RPMI8226 (cell line): ENCODE measurements at places on chromosomes 4 and X.
A peak's percentile ranks its signal among the peaks of the same experiment; 100 is the strongest.

GRCh38 chrX:17633546-17633945 lies 103.7 kb upstream of the SCML1 start:
- no peak for DNase-seq

GRCh38 chr4:153489856-153490558 lies 23.8 kb downstream of the TMEM131L start:
- no peak for DNase-seq

DNA sequence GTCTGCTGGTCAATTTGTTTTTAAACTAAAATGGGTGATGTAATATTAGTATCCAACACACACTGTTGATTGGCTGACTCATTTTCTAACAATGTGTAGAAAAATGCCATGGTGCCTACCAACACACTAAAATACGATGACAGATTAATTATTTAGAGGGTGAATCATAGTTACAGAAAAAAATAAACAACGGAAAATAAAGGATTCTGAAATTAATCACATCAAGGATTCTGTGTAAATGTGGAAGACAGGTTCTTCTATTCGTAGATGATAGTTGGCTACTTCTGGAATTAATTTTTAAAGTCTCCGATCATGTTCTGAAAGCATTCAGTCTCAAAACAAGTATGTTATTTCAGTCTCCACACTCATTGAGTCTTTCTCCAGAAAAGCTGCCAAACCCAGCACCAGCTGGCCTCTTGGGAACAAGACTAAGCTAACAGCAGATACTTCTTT lies 8.2 kb upstream of the IQCM start:
- no peak for DNase-seq

- DNase-seq = no peak
These were observed 226.8 kb downstream of the CAMK2D start for GRCh38 chr4:113534711-113535110.

- no peak for DNase-seq
These were observed 48.0 kb upstream of the HDAC8 start for GRCh38 chrX:72620550-72621145.

DNA sequence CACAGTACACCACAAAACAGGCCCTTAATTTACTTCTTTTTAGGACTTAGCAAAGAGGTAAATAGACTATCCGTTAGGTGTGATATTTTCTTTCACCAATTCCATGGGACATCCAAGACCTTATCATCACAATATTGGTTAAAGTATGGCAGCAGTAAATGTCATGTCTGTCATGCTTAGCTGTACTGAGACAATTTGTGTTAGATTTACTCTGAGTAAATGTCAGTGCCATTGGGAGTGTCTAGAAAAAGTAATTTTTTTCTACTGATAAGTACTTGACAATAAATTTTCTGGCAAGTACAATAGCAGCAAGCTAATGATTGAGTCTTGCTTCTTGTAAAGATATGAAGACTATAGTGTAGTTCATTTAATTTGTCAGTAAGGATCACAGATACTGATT lies 756.1 kb downstream of the FAM133A start:
- DNase-seq = no peak

GRCh38 chr4:26058537-26058936 lies 144.5 kb downstream of the SMIM20 start:
- DNase-seq = no peak

GRCh38 chr4:155559915-155560314 lies 106.7 kb upstream of the GUCY1A1 start:
- DNase-seq = no peak

- peak; percentile 64 for DNase-seq
These were observed at the start of gene EPHA5 for GRCh38 chr4:65670331-65671031. Gene EPHA5, minus strand, starts transcription at chr4:65670489. Its CDS starts 747 bp downstream, at chr4:65669742.

- no peak for DNase-seq
These were observed 655.3 kb upstream of the MAGEB2 start for GRCh38 chrX:29560065-29560464.

DNA sequence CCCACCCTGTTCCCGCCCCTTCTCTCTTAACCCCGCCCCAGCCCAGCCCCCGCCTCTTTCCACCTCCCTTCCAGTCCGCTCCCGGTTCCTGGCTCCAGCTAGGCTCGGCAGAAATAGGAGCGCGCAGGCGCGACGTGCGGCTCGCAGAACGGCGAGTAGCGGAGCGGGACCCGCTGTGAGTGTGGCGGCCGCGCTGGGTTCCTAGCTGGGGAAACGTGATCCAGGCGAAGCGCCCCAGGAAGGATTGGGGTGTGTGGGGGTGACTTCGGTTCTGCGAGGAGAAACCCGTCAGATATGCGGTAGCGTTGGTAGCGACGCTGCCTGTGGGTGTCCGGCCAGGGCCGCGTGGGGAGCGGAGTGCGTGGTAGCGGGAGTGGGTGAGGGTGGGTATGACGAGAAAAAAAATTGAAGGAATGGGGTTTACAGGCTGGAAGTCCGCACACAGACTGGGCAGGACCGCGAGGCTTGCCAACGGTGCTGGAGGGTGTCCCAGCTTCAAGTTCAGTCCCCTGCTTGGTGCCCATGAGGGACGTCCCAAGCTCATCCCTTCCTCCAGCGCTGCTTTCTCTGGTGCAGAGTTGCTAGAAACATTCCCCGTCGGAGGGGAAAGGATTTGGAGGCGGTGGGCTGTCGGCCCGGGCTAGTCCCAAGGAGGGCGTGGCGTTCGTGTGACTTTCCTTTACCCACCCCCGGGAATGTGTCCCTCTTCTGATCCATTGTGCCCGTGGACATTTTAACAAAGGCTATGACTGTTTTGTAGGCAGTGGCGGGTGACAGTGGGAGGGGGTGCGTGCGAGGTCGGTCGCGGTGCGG lies at the start of gene PRRG1:
PRRG1 (plus strand) TSS at position 144 of the 813 bp plus-strand sequence. CDS start 56,886 bp downstream, outside the sequence.
- no peak for DNase-seq

DNA sequence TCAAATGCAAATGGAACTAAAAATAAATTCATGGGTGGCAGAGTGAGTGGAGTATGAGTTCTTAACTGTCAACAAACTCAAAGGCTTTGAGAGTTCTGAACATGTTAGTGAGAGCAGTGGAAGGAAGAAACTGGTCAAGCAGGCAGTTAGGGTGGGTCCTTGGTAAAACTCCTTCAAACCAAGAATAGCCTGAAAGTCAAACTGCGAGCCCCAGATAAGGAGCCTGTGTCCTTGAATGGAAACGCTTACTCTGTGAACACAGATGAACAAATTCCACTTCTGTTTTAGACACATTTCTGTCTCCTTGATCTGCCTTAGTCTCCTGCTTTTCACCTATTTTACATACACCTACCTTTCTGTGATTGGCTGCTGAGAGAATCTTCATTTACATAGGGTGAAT lies 129.4 kb upstream of the PCDH18 start:
- no peak for DNase-seq

GRCh38 chr4:18291256-18291655 lies 269.7 kb upstream of the LCORL start:
- DNase-seq = no peak

GRCh38 chr4:74044677-74045076 lies 6.2 kb upstream of the CXCL3 start:
- DNase-seq = no peak

DNA sequence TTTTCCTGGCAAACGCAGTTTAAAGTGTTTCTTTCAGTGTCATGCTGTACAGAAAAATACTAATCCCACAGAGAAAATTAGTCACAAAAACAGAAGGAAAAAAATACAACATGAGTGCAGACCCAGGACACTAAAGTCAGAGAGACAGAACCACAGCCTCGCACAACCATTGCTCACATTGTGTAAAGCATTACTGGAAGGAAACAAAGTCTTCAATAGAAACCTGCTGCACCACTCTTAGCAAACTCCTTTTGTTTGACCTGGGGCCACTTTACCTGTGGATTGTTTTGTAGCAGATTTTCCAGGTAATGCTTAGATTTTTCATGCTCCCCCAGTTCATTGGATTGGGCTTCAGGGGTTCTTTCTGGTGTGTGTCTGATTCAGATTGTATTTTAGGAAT lies 131.8 kb upstream of the TMLHE start:
- DNase-seq = no peak

- DNase-seq = no peak
These were observed 148.6 kb downstream of the PARM1 start for GRCh38 chr4:75081561-75081960.

DNA sequence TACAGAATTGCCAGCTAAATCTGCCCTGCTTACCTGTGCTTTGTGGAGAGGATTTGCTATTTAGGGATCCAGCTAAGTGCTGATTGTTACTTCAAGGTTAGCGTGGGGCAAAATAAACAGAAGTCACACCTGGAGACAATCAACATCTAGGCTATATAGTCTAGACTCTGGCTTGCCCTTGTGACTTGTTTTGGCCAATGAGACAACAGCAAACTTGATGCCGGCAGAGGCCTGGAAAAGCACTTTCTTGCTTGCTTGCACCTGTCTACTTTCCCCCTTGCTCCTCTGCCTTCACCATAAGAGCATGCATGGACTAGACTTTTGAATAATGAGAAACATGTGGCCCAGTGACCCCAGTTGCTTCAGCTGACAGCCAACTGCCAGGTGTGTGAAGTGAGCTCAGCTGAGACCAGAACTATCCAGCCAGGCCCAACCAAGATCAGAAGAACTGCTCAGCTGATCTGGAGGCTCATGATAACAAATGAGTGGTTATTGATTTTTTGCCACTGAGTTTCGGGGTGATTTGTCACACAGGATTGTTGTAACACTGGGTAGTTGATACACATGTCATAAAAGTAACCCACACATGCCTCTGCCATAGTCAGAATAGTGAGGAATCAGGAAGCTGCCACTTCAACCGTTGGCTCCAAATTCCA lies 164.4 kb downstream of the RBMX2 start:
- peak; percentile 57 for DNase-seq

GRCh38 chr4:52107745-52108144 lies 56.6 kb downstream of the SPATA18 start:
- DNase-seq = no peak

DNA sequence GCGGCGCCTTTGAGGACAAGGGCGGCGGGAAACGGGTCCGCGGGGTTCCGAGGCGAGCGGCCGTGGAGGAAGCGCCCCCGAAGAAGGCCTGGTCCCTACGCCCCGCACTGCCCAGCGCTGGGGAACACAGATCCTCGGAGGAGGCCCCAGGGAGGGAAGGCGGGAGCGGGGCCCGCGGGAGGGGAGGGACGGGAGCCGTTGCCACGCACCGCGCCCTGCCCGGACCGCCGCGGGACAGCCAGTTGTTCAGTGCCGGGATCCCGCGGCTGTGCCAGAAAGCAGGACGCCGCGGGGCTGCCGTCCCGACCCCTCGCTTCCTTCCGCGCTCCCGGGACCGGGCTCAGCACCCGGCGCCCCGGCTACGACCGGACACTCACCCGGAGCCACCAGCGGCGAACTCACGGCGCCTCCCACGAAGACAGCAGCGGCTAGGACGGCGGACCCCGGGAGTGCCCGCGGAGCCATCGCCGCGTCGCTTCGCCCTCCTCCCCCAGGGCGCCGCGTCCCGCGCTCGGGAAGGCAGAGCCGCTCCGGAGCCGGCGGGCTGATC lies 278 bp downstream of the RELL1 start:
- peak; percentile 38 for DNase-seq

GRCh38 chr4:163762741-163763140 lies 268.3 kb downstream of the TMA16 start:
- DNase-seq = no peak

GRCh38 chr4:109432696-109433095 lies 919 bp upstream of the SEC24B start:
- DNase-seq = no peak

DNA sequence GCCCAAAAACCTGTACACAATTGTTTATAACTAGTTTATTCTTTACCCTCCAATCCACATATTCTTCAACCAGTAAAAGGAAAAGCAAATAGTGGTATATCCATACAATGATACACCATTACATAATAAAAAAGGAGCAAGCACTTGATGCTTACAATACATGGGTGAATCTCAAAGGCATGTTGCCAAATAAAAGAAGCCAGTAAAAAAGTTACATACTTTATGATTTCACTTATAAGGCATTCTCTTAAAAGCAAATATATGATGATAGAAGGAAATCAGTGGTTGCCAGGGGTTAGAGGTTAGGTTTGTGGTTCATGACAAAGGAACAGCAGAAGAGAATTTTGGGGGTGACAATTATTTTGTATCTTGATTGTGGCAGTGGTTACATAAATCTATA lies 896.1 kb upstream of the LCORL start:
- no peak for DNase-seq

DNA sequence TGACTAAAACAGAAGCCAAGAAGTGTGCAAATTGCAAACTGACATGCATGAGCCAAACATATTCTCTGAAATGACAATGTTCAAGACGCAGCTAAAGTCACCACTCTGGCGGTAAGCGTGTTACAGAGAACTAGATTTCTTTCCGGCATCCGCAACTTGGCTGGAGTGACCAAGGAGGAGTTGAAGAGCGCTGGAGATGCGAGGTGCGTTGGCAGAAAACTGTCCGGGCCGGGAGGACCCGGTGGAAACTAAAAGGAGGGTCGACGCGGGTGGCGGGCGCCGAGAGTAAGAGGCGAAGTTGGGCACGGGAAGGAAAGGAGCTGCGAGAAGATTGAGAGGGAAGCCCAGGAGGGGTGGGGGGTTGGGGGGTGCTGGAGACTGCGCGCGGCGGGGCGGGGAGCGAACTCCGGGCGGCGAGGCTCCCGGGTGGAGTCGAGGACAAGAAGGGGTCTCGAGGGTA lies 807 bp downstream of the SEL1L3 start:
- DNase-seq = peak; percentile 43

DNA sequence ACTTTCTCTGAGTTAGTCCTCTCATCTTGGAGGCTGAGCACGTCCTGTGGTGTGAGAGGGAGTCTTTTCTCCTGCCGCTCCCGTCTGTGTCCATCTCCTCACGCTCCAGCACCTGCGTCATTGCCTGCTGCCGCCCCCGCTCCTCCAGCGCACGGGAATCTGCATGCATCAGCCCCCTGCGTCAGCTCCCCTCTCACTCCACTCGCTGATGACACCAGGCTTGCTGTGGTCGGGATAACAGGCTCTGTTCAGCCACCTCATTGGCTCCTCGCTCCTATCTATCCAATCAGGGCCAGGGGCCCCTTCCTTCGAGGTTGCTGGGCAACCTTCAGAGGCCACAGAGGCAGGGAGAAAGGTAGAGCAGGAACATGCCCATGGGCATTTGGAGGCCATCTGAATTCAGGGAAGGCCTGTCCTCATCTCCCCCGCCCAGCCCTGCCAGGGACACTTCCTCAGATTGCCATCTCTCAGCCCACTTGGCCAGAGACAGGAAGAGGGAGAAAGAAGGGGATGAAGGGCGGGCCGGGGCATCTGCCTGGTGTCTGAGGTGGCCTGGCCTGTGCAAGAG lies 9.3 kb downstream of the ZNF185 start:
- no peak for DNase-seq

GRCh38 chr4:159367781-159368080 lies 264.9 kb downstream of the RAPGEF2 start:
- no peak for DNase-seq

- DNase-seq = no peak
These were observed 25.7 kb downstream of the SGMS2 start for GRCh38 chr4:107850438-107850837.

GRCh38 chr4:67746797-67747495 lies 7.2 kb downstream of the GNRHR start:
- peak; percentile 39 for DNase-seq
